ENCODE measurements at places on chromosomes 12 and 14. TPM values are rescaled to one million over a fixed set of nuclear protein-coding genes. Genes with fewer than 3 reads are reported as not detected.

MAX gene
- total RNA-seq: 53.4 TPM

DNA sequence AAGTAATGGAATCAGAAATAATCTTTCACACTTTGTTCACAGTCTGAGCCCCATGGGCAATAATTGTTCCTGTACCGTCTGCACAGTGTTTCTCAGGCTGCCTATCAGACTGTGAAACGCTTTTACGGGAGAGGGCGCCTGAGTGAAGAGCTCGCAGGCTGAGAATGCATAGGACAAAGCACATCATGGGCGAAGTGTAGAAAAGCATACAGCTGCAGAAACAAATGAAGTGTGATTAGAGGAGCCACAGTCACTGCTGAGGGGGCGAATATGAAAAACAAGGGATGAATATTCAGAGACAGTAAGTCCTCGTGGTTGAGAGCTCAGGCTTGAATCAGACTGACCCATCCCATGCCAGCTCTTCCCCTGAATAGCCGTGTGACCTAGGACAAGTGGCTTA lies 438.4 kb upstream of the DCN start:
- DNase-seq: no peak

PLEKHD1 gene
- 2.0 TPM for total RNA-seq

- DNase-seq: no peak
Observed at GRCh38 chr12:126998747-126999285, 1268.2 kb upstream of the TMEM132C start.

DNA sequence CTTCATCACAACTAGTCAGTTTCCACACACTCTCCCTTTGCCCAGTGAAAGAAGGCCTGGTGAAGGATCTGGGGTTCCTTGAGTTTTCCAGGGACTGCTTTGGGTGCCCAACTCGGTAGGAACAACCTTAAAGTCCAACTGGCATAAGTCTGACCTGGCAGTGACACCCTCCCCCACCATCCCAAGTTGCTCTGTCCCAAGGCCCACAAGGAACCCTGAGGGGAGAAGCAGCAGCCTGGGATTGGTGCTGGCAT lies 1.6 kb downstream of the KMT2D start:
- DNase-seq: no peak

- no peak for DNase-seq
Observed at GRCh38 chr12:115273456-115273855, 589.5 kb upstream of the TBX3 start.

DNA sequence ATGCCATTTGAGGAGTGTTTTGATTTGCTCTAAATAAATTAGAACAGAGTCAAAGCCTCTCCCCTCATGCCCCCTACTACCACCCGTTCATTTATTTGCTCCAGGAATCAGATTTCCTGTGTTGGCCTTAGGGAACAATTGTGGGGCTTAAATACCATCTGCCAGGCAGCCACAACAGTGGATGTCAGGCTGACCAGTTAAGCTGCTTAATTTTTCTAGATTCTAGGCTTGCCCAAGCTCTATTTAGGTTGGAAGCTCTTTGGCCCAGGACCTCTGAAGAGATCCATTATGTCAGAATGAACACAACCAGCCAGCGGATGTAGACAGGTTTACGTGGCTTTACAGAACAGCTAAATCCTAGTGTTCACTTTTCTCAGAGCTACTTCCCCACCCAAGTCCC lies 1.0 kb upstream of the TIMELESS start:
- DNase-seq: no peak

- DNase-seq: no peak
Observed at GRCh38 chr12:256225-256624, 6.4 kb downstream of the SLC6A13 start.

GRCh38 chr14:94636744-94637412 lies 24.7 kb downstream of the SERPINA3 start:
- no peak for DNase-seq

GYS2 gene
- not detected for total RNA-seq

GRCh38 chr14:95340201-95340697 lies 20.5 kb upstream of the CLMN start:
- no peak for DNase-seq

KLRK1 gene
- total RNA-seq: not detected

PRICKLE1 gene
- total RNA-seq: 43.2 TPM

RBP5 gene
- total RNA-seq: 5.8 TPM

- no peak for DNase-seq
Observed at GRCh38 chr14:34172550-34173368, 221.9 kb upstream of the EGLN3 start.

DNA sequence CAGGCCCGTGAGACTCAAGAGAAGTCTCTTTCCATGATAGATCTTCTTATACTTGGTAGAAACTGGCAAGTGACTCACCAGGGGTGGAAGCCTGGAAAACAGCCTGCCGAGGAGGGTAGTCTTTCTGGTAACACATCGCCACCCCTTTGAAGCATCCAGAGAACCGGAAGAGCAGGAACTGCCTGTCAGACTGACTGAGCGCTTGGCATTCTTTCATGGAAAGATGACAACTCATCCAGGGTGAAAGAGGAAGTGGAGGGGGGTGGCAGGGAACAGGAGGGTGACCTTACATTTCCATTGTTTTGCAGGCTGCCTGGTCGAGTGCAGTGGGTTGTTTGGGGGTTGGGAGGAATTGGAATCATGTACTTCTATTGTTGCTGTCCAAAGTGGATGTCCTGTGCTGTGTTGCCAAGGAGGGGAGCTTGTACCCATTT lies 34.5 kb downstream of the PRKCH start:
- DNase-seq: no peak

TMEM52B gene
- total RNA-seq: not detected

- DNase-seq: no peak
Observed at GRCh38 chr12:104501660-104502059, 44.9 kb downstream of the CHST11 start.

TAS2R31 gene
- total RNA-seq: 8.6 TPM

DNA sequence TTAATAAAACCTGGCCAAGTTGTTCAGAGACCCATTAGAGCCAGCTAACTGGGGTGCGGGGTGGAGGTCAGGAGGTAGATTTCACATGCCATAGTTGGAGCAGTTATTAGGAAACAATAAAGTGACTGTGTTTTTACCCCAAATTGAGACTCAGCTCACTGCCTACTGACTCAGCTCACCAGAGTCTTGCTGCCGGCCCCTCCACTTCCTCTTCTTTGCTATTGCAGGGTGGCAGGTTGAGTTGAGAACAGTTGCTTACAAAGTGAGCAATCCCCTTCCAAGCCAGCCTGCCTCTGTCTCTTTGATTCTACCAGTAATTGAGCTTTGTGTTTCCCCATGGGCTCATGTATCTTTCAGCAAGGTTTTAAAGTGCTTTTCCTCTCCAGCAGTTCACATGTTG lies 12.9 kb downstream of the ST8SIA1 start:
- no peak for DNase-seq

DNA sequence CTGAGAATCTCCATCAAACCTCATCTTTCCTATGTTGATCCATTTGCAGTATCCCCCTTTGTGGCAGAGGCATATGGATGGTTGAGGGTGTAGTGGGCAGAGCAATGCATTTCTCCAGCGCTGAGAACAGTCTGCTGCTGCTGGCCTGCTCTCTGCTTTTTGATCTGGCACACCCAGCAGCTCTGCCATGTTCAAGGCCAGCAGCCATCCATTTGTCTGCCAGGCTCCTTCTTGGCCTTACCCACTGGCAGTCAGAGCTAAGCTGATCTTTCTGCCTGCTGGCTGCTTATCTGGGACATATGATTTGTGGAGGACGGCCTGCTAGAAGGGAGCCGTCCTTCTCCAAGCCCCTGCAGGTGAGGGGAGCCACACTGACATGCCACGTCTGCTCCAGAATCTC lies 17.0 kb downstream of the NPC2 start:
- DNase-seq: no peak

DNA sequence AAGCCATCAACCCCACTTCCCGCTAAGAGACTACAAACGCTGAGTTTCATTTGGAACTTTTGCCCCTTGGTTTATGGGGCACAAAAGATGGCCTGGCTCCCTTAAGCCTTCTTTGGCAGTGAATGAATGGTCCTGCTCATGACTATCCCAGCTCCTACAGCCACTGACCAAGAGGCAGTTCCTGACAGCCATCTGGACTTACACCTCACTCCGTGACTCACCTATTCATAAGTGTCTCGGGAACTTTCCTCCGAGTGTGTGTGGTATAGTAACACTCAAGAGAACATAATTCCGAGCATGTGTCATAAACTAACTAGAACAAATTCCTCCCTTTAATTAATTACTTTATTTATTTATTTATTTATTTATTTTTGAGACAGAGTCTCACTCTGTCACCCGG lies 51.9 kb upstream of the NUDT4 start:
- DNase-seq: no peak

DNA sequence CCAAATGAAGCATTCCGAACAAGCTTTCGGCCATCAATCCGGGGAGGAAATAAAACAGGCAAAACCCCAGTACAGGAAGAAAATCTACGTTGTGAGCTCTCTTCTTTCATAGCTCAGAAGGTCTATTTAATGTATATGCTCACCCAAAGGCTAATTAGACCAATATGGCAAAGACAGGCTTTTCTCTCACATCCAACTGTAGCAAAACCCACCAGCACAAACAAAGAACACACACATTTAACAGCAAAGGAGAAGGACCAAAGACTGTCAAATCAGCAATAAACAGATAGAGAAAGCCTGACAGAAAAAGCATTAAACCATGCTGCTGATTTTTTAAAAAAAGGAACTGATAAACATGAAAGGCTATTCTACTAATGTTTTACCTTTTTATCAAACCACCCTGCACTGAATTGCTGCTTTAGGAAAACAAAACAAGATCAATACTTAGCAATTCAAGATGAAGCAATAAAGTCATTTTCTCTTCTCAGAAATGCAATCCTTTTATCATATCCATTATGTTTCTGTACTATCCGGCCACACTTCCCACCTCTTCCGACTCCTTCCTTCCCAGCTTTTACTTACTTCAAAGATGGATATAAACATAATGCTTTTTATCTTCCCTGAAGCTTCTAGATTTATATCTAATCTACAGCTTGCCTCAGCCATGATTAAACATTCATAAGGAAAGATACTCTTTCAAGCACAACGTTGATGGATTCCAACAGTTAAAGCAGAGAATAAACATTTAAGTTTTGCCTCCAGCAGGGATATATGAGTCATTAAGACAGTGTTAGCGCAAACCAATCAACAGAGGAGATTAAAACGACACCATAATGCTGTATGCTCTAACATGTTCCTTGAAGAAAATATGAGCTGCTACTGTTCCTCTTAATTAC lies 74.6 kb upstream of the BBS10 start:
- no peak for DNase-seq

- DNase-seq: no peak
Observed at GRCh38 chr12:49227713-49228112, 37.2 kb upstream of the TUBA1C start.

DNA sequence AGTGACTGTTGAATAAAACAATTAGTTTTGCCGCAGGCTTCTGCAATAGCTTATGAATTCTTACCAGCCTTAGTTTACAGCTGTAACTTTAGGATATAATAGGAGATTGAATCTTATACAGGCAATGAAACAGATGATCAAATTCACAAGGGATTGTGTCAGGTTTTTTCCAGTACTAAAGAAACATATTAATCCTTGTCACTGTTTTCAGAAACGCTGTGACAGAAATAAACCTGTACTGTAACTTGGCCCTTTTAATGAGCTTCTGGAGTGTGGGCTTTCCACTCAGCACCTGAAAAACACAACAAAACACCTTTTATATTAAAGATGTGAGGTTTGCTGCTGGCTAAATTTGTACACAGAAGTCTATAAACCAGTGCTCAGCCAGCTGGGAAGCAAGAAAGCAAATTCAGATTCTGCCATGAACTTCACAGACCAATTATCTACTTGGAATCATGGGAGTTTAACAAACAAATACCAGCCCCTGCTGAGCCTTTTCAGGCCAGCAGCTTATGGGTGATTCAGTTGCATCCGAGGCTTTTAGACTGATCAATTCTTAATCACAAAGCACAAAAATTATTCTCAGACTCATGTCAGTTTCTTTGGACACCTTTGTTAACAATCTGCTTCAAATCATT lies 109.5 kb downstream of the FOXG1 start:
- no peak for DNase-seq

DNA sequence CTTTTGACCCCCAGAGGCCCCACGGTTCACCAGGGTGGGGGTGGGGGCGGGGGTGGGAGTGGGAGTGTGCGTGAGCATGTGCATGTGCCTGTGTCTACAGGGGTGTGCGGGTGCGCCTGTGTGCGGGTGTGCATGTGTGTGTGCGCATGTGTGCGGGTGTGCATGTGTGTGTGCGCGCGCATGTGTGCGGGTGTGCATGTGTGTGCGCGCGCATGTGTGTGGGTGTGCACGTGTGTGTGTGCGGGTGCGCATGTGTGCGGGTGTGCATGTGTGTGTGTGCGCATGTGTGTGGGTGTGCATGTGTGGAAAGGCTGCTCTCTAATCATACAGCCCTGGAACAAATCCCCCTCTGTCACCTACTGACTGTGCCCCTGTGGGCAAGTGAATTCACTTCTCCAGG lies 38.8 kb downstream of the RFLNA start:
- no peak for DNase-seq

- no peak for DNase-seq
Observed at GRCh38 chr14:84670796-84671195, 859.1 kb upstream of the FLRT2 start.

DNA sequence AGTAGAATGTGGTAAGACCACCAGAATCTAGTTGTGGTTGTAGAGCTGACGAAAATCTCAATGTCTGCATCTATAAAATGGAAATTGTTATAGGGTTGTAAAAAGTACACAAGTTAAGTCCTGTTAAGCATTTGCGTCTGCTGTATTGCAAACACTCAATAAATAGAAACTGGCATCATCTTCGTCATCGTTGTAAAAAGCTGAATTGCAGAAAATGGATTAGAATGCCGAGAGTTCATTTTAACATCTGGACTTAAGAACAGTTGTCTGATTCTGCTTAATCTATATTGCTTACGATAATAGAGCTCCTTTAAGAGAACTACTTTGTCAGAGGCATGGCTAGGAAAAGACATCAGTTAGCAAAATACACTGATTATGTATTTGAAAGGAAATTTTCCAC lies 33.2 kb downstream of the KCNMB4 start:
- no peak for DNase-seq

DNA sequence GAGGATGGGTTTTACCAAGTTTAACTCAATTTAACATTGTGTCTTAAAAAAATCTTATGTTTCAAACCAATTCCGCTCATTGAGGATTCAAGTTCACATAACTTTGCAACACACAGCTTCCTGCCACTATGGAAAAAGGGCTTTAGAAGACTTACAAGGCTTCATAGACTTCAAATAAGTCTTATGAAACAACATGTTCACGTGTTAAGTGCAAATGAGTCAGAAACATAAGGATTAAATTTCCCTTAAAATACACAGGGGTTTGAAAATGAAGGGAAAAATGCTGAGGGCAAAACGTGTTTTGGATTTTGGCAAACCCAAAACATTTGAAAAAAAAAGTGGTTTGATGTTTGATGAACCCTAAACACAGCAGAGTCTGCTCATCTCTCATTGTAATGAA lies 364.8 kb downstream of the BMP4 start:
- DNase-seq: no peak

DNA sequence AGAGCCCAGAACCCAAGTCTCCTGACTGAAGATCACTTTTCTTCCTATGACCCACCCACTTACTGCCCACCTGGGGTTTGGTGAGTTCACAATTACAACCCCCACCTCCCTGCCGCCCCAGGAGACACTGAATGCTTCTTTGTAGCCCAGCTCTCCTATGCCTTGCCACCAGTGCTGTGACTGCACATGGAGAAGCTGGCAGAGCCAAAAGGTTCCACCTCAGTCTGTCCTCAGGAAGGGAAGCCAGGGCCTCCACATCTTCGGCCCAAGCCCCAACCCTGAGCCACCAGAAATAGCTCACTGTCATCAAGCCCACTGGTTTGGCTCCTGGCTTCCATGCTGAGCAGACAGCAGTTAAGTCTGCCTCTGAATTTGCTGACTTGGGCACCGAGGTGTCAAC lies 25.6 kb downstream of the OTUB2 start:
- no peak for DNase-seq

PLCZ1 gene
- not detected for total RNA-seq

HOXC10 gene
- not detected for total RNA-seq
